ENCODE measurements at places on chromosomes 1 and 21.

- H3K4me1 ChIP-seq, result peaks cover 30% of the 10 kb centered on the region
- H3K36me3 ChIP-seq, result no peaks in the 10 kb centered on the region
- H3K27me3 ChIP-seq, result peaks cover 37% of the 10 kb centered on the region
- H3K27ac ChIP-seq, result peak overlapping the region; percentile 53
Observed at GRCh38 chr1:41371630-41372599, 10.7 kb downstream of the FOXO6 start.

GRCh38 chr1:89719502-89720306 is 86.8 kb downstream of the LRRC8C start:
- H3K27me3 ChIP-seq, result no peaks in the 10 kb centered on the region
- no peak for DNase-seq
- no peaks in the 10 kb centered on the region for H3K4me1 ChIP-seq
- H3K27ac ChIP-seq, result no peak overlapping the region
- H3K4me3 ChIP-seq, result no peak overlapping the region
- no peaks in the 10 kb centered on the region for H3K36me3 ChIP-seq

- no peak overlapping the region for H3K4me3 ChIP-seq
- H3K27me3 ChIP-seq, result peaks cover 16% of the 10 kb centered on the region
- H3K4me1 ChIP-seq, result peaks cover 28% of the 10 kb centered on the region
Observed at GRCh38 chr1:21673277-21673780, 4.2 kb upstream of the RAP1GAP start.

GRCh38 chr1:236103646-236104218 is 38.6 kb upstream of the GPR137B start:
- H3K4me3 ChIP-seq, result no peak overlapping the region
- H3K27me3 ChIP-seq, result peaks cover 12% of the 10 kb centered on the region
- peak; percentile 37 for DNase-seq
- no peaks in the 10 kb centered on the region for H3K4me1 ChIP-seq
- no peak overlapping the region for H3K27ac ChIP-seq
- no peaks in the 10 kb centered on the region for H3K36me3 ChIP-seq

GRCh38 chr1:55284856-55285255 is 69.7 kb upstream of the USP24 start:
- H3K4me1 ChIP-seq, result peaks cover 3% of the 10 kb centered on the region
- H3K4me3 ChIP-seq, result no peak overlapping the region
- H3K36me3 ChIP-seq, result no peaks in the 10 kb centered on the region
- no peak overlapping the region for H3K27ac ChIP-seq

DNA sequence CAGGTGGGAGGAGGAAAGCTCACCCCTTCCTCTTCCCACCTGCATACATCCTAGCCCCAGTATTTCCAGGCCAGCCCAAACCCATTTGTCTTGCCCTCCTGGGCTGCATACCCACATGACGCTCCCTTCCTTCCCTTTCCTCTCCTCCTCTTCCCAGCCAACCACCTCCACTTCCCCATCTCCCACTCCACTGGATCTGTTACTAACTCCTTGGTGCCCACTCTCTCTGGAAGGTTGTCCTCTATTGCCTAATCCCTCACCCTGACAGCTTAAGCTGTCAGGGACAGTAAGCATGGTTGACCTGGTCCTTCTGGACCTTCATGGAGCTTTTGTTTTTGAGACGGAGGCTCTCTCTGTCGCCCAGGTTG is 23.0 kb upstream of the SYNC start:
- no peaks in the 10 kb centered on the region for H3K36me3 ChIP-seq
- H3K27ac ChIP-seq, result no peak overlapping the region
- no peak overlapping the region for H3K4me3 ChIP-seq
- H3K4me1 ChIP-seq, result peaks cover 7% of the 10 kb centered on the region
- DNase-seq, result no peak

DNA sequence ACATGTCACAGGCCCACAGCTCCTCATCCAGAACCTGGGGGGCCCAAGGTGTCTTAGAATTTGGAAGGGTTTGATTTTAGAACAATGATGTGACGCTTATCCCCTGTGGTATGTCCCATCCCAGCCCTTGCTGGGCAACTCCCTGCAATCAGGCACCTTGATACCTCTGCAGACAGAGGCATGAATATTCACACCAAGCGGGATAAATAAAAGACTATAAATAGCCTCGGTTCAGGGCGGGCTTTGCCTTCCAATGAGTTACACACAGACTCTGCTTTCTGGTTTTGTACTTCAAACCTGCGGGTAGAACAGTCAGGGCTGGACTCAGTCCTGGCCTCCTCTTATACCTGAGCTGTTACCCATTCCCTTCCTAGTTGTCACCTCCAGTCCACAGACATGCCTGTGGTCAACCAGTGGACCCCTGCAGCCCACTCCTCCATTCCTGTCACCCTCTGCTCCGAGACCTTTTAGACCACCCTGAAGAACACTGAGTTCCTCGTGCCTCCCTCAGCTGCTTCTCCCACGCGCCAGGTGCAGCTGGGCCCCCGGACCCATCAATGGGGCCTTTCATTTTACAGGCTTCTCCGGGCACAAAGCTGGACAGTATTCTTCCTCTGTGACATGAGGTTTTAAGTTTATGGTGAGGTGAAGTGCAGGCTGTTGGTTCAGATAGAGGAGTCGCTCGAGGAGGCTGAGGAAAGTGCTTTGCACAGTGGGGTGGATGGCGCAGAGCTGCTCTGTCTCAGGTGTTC is 120.1 kb upstream of the TNR start:
- no peak overlapping the region for H3K4me3 ChIP-seq
- H3K27ac ChIP-seq, result no peak overlapping the region
- H3K4me1 ChIP-seq, result peaks cover 4% of the 10 kb centered on the region
- no peak for DNase-seq
- peaks cover 5% of the 10 kb centered on the region for H3K27me3 ChIP-seq

GRCh38 chr1:19728413-19729145 is 63.9 kb downstream of the HTR6 start:
- no peak overlapping the region for H3K27ac ChIP-seq
- H3K4me3 ChIP-seq, result no peak overlapping the region
- H3K27me3 ChIP-seq, result no peaks in the 10 kb centered on the region
- DNase-seq, result no peak
- H3K36me3 ChIP-seq, result peaks cover 6% of the 10 kb centered on the region
- H3K4me1 ChIP-seq, result no peaks in the 10 kb centered on the region

DNA sequence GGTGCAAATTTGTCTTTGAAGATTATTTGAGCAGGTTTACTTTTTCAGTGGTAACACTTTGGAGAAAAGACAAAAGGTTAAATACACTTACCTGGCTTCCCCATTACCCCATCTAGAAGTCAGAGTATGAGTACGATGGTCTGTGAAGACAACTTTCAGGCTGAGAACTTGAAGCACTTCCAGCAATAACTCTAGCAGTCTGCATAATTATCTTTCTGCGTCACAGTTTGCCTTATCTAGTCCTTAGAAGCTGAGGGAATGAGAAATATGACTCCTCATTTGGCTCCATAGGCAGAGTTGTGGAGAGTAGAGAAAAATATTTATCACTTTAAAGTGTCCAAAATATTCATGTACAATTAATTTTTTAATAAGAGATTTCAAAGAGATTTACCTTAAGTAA is 323.4 kb upstream of the CAMK1G start:
- H3K36me3 ChIP-seq, result peaks cover 1% of the 10 kb centered on the region
- no peak overlapping the region for H3K27ac ChIP-seq
- DNase-seq, result no peak
- no peaks in the 10 kb centered on the region for H3K4me1 ChIP-seq

DNA sequence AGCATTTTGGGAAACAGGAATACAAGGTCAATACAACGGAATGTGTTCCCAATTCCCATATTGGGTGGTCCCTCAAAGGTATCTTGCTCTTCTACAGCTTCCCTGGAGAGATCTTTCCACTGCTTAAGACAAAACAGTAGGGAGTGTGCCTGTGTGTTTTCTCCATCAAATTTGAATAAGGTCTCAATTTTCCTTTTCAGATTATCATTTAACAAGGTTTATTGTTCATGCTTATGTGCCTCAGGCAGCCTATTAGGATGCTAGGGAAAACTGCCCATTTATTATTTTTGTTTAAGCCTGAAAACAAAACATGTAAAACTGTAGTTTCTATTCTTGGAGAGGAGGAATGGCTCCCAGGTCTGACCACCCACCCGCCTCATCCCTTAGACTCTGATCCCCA is 622.7 kb downstream of the LMO4 start:
- H3K36me3 ChIP-seq, result no peaks in the 10 kb centered on the region
- H3K4me1 ChIP-seq, result peaks cover 3% of the 10 kb centered on the region
- no peak overlapping the region for H3K27ac ChIP-seq
- peaks cover 14% of the 10 kb centered on the region for H3K27me3 ChIP-seq
- no peak overlapping the region for H3K4me3 ChIP-seq

DNA sequence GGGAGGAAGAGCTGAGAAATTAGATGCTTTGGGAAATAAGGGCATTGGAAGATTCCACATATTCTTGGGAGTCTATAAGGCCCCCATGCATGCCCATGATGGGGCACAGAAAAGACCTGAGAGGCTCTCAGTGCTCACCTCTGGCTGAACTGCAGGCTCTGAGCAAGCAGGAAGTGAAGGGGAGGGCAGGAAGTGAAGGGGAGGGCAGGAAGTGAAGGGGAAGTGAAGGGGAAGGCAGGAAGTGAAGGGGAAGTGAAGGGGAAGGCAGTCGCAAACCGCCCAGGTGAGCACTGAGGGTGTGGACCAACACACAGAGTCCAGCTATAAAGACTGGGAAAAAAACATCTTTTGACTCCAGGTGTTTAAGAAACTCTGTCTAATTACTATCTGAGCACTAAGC is 3.5 kb downstream of the KRTAP10-9 start:
- no peak overlapping the region for H3K27ac ChIP-seq
- DNase-seq, result no peak
- H3K27me3 ChIP-seq, result no peaks in the 10 kb centered on the region
- no peaks in the 10 kb centered on the region for H3K36me3 ChIP-seq
- no peaks in the 10 kb centered on the region for H3K4me1 ChIP-seq

DNA sequence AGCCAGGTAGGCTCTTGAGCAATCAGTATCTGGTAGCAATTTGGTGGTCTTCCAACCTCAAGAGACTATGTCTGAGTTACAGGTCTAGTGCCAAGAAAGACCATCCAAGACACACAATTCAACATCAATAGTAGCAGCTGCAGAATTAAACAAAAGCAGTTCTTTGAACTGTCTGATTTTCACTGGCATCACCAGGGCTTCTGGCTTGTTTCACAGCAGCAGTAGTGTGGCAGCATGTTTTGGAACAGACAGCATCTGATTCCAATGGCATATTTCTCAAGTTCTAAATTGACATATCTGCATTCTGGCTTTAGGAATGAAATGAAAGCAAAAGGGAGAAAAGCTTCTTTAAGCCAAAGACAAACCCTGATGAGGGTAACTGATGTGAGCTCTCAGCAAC is 334.7 kb upstream of the PRMT6 start:
- DNase-seq, result no peak
- H3K27me3 ChIP-seq, result no peaks in the 10 kb centered on the region
- H3K4me3 ChIP-seq, result no peak overlapping the region
- no peak overlapping the region for H3K27ac ChIP-seq
- H3K4me1 ChIP-seq, result peaks cover 2% of the 10 kb centered on the region

DNA sequence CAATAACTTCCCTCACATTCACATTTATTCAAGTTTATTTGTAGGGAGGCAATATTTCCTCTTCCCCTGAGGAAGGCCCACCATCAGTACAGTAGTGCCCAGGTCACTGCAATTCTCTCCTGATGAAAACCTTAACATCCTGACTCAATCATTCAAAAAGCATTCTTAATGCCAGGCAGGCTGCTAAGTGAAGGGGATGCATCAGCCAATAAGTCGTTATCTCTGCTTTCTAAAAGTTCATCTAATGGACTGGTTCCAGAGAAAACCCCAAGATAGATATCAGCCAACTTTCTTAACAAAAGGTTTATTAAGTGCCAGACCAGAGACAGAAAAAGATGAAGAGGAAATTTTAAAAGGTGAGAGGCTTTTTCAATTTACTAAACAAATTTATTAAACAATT is 17.3 kb downstream of the OTUD7B start:
- DNase-seq, result no peak
- peaks cover 23% of the 10 kb centered on the region for H3K4me1 ChIP-seq
- H3K36me3 ChIP-seq, result peaks cover 2% of the 10 kb centered on the region
- no peak overlapping the region for H3K27ac ChIP-seq

- H3K4me1 ChIP-seq, result peaks cover 3% of the 10 kb centered on the region
- H3K4me3 ChIP-seq, result no peak overlapping the region
- H3K36me3 ChIP-seq, result no peaks in the 10 kb centered on the region
Observed at GRCh38 chr1:162937716-162938395, 76.9 kb upstream of the CCDC190 start.

DNA sequence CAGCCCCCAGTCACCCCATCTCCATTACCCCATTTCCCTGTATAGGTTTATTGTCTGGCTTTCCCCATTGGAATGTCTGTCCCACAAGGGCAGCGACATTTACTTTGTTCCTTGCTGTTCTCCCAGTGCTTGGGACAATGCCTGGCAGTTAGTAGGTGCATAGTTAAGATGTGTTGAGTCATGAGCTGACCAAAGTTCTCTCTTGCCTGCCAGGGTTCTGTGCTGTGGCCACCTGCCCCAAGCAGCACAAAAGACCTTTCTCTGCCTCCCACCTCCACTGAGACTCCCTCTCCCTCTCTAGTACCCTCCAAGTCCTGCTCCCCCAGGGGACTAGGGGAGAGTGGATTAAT is 40.0 kb downstream of the TMCO4 start:
- no peak for DNase-seq
- H3K36me3 ChIP-seq, result peaks cover 1% of the 10 kb centered on the region
- H3K4me3 ChIP-seq, result no peak overlapping the region
- peaks cover 3% of the 10 kb centered on the region for H3K27me3 ChIP-seq
- no peak overlapping the region for H3K27ac ChIP-seq
- H3K4me1 ChIP-seq, result no peaks in the 10 kb centered on the region

- no peaks in the 10 kb centered on the region for H3K36me3 ChIP-seq
- peaks cover 7% of the 10 kb centered on the region for H3K4me1 ChIP-seq
- no peak for DNase-seq
- peaks cover 4% of the 10 kb centered on the region for H3K27me3 ChIP-seq
- no peak overlapping the region for H3K27ac ChIP-seq
Observed at GRCh38 chr1:119316870-119317416, 51.6 kb upstream of the HAO2 start.

GRCh38 chr1:153945131-153945794 is 1.3 kb downstream of the DENND4B start:
- H3K27me3 ChIP-seq, result no peaks in the 10 kb centered on the region
- DNase-seq, result no peak
- peak overlapping the region; percentile 75 for H3K4me3 ChIP-seq
- peaks cover 6% of the 10 kb centered on the region for H3K36me3 ChIP-seq
- peak overlapping the region; percentile 94 for H3K27ac ChIP-seq

GRCh38 chr21:31847761-31848160 is 25.1 kb upstream of the HUNK start:
- no peak overlapping the region for H3K27ac ChIP-seq
- H3K27me3 ChIP-seq, result peaks cover 4% of the 10 kb centered on the region
- H3K4me1 ChIP-seq, result no peaks in the 10 kb centered on the region
- no peak for DNase-seq
- no peaks in the 10 kb centered on the region for H3K36me3 ChIP-seq
- H3K4me3 ChIP-seq, result no peak overlapping the region

GRCh38 chr21:45003331-45004058 is 63.7 kb downstream of the SLX9 start:
- no peak for DNase-seq
- H3K36me3 ChIP-seq, result no peaks in the 10 kb centered on the region
- H3K27ac ChIP-seq, result no peak overlapping the region
- peaks cover 12% of the 10 kb centered on the region for H3K4me1 ChIP-seq
- H3K4me3 ChIP-seq, result no peak overlapping the region

Data from progenitor cell of endocrine pancreas (in vitro differentiated cells).